ENCODE measurements at places on chromosomes 5 and 9. TPM values are rescaled to one million over a fixed set of nuclear protein-coding genes. Genes with fewer than 3 reads are reported as not detected.

REEP5 gene
- 96.3 TPM for total RNA-seq

PCDHGB3 gene
- total RNA-seq, result 0.57 TPM

ANKRD18B gene
- total RNA-seq, result 0.57 TPM

C5orf58 gene
- not detected for total RNA-seq

CYSRT1 gene
- 0.64 TPM for total RNA-seq

BNIP1 gene
- total RNA-seq, result 17.2 TPM

GFI1B gene
- total RNA-seq, result 1.3 TPM

LCN10 gene
- total RNA-seq, result 3.3 TPM

FAM120AOS gene
- 67.1 TPM for total RNA-seq

CDH6 gene
- total RNA-seq, result 2.0 TPM

GPR21 gene
- total RNA-seq, result 1.2 TPM

ANXA2R gene
- 1.3 TPM for total RNA-seq

OR1J2 gene
- total RNA-seq, result not detected

ACTBL2 gene
- total RNA-seq, result not detected

WNK2 gene
- total RNA-seq, result 238 TPM

DMAC1 gene
- total RNA-seq, result 98.8 TPM

IFNE gene
- not detected for total RNA-seq

SAXO1 gene
- not detected for total RNA-seq

All from colonic mucosa (tissue), 4 donors.